Activated CD4-positive, alpha-beta T cell treated with anti-CD3 and anti-CD28 coated beads, Interleukin-2, amount 50 U/mL, for 4 hours (primary cell): ENCODE measurements at places on chromosomes 6 and 20.

DNA sequence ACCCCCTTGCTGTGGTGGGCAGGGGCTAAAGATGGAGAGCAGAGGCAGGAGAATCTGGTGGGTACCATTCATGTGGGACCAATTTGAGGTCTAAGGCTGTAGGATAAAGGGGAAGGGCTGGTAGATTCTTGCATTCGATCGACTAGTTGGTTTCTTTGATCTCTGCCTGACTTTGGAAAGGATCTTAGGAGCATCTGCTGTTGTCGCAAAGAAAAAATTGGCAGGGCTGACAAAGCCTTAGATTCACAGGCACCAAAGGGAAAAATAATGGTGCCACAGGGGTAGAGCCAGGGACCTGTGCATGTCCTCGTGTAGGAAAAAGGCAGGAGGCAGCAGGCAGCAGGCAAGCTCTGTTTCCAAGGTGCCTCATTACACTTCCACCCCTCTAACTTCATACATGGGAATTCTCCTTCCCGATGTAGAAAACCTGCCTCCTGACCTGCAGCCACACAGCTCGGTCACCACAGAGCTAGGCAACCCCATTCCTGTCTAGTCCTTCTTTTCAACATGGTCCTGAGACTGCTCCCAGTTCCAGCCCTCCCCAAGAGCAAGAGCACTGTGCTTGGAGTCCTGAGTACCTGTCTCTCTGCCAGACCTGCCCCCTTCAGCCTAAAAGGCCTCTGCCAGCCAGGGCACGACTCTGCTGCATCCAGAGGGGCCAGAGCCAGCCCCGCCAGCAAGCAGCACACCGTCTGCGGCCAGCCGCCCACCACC is 71.9 kb downstream of the FGD2 start:
- DNase-seq = no peak

DNA sequence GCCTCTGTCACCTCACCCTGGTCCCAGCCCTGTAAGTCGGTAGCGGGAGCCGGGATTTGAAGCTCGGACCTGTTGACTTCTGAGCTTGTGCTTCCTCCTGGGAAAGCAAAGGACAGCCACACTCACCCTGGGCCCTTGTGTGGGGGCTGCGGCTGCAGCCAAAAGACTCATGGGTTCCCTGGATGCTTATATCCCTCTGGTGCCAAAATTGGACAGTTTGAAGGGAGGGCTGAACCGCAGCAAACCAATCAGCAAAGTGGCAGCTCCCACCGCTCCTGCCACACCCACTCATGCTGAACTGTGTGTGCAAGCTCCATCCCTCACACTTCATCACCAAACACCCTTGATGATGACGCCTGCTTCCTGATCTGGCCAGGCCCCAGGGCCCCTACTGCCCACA is 3.9 kb upstream of the CCN5 start:
- no peak for DNase-seq

GRCh38 chr6:18087396-18088165 is 34.9 kb downstream of the NHLRC1 start:
- DNase-seq = no peak

GRCh38 chr20:46286382-46286781 is 21.9 kb downstream of the CDH22 start:
- DNase-seq = no peak

GRCh38 chr20:39090906-39091305 is 128.8 kb downstream of the DHX35 start:
- DNase-seq = no peak
